Smooth muscle cell of the brain vasculature (primary cell): ENCODE measurements at places on chromosomes 6 and 20.

DNA sequence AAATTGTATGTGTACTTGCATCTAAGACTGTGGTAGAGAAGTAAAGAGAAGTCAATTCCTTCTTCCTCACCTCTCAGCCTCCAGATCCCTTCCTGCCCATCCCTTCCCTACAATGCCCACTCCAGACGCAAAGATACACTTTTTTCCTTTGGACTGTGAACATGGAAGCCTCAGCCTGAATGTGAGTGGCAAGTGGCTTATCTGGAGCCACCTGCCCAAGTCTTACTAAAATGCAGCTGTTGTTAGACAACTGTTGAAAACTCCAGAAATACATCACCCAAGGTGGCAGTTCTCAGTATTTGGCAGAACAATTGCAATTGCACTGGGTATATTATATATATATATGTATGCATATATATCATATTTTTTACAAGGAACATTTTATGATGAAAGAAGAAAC, 7.5 kb downstream of the VGLL2 start:
- DNase-seq, result no peak

GRCh38 chr6:45553730-45554344, 176.1 kb upstream of the SUPT3H start:
- DNase-seq, result no peak

DNA sequence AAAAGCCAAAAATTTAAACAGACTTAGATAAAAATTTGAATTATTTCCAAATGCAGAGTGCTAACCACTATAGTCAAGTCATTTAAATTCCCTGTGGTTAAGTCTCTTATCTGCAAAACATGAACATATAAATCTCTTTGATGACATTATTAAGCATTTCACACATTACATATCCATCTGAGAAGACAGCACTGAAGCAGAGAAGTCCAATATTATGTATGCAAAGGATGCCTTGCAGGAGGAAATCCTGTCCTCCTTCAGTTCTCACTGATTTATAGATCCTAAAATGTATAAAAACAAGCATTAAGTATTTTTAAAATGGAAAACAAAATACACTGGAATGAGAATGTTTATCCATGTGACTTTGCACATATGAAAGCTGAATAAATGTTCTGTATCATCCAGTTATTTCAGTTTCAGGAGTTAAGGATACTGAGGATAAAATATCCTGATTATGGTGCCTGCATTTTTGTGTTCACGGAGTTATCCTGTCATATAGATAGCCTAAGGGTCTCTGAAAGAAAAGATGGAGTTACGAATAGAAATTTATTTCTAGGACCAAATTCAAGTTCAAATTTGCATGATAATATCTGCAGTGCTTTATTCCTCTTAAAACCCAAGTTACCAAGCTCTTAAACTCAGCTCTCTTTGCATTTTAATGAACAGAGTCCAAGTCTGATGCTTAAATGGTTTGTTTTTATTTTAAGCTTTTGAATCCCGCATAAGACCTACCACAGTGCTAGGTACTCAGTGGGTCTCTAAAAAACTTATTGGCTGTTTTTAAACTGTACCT, 145.4 kb downstream of the PRKN start:
- DNase-seq, result no peak

DNA sequence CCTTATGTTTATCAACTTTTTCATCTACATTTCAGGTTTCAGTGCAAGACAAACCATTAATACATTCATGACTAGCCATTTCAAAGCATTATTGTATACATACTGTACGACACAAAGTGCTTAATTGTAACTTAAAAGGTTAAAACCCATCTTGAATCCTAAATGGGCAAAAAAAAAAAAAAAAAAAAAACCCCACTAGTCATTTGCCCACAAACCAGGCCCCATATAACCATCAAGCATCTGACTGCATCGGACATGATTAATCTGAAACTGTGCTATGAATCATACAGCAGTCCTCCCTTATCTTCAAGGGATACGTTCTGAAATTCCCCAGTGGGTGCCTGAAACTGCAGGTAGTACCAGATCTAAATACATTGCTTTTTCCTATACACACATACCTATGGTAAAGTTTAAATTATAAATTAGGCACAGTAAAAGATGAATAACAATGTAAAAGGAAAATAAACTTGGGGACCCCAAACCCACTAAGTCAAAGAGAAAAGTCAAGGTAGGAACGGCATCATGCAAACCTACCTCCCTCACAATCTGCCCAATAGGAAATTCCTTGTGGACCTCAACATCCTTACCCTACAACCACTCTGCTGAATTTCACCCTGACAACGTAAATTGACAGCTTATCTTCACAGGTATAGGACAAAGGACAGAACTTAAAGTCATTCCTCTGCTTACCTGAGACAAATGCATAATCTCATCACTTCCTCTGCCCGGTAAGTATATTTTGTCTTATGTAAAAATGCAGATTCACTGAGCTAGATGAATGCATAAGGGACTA, 14.3 kb downstream of the B4GALT5 start:
- no peak for DNase-seq

DNA sequence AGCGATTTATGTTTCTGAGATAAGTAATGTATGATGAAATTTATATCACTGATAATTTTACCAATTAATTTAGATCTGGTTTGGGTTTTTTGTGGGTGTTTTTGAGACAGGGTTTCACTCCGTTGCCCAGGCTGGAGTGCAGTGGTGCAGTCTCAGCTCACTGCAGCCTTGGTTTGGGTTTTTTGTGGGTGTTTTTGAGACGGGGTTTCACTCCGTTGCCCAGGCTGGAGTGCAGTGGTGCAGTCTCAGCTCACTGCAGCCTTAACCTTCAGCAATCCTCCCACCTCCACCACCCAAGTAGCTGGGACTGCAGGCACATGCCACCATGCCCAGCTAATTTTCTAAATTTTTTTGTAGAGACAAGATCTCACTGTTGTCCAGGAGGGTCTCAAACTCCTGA, 13.0 kb downstream of the MRS2 start:
- no peak for DNase-seq

GRCh38 chr6:64383277-64383676, 747.7 kb downstream of the PHF3 start:
- DNase-seq, result no peak
